ENCODE measurements at places on chromosomes 16 and 17. TPM values are rescaled to one million over a fixed set of nuclear protein-coding genes. Genes with fewer than 3 reads are reported as not detected.

GRCh38 chr17:15232517-15232915, 32.6 kb downstream of the PMP22 start:
- no peak for DNase-seq

DNA sequence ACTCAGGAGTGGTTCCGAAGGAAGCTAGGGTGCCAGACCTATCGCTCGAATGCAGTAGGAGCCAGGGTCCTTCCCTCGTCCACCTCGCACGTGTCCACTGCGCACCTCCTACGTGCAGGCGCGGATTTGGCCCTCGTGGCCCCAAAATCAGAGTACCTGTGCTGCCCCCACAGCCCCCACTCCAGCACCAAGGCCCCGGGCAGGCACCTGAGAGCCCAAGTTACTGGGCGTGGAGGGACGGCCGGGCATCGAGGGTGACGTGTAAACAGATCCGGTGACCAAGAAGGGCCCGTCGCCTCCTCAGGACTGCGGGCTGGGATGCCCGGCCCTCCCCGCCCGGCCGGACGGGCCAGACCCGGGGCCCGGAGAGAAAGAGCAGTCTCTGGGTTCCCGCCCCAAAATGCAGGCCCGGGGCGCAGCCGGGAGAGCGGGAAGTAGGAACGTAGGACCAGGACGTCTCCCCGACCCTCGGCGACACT, 492 bp downstream of the SLC25A39 start:
- no peak for DNase-seq

GRCh38 chr17:79372470-79373238, 238.2 kb downstream of the RBFOX3 start:
- no peak for DNase-seq

DNA sequence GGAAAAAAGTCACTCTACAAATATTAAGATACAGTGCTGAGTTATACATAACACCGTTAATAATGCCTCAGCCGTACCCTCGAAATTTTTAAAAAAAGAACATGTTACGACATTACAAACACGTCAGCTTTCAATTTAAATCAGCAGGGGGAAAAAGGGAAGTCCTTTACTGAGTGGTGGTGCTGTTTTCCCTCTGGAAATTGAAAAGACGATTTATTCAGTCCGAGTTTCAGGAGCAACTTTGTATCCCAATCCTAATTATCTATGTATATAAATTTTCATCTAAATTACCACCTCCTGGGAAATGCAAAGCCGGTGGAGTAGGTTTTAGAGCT, 1.3 kb downstream of the NETO2 start:
- no peak for DNase-seq

GRCh38 chr17:33242375-33243124, 50.5 kb downstream of the ASIC2 start:
- DNase-seq: no peak

PRAC1 gene
- total RNA-seq: not detected

NOXO1 gene
- total RNA-seq: 0.65 TPM
